Stimulated activated CD4-positive, alpha-beta T cell treated with anti-CD3 and anti-CD28 coated beads, Interleukin-1b, Interleukin-23, amount 100 ng/mL, for 24 hours (primary cell): ENCODE measurements at places on chromosomes 2 and 18.

DNA sequence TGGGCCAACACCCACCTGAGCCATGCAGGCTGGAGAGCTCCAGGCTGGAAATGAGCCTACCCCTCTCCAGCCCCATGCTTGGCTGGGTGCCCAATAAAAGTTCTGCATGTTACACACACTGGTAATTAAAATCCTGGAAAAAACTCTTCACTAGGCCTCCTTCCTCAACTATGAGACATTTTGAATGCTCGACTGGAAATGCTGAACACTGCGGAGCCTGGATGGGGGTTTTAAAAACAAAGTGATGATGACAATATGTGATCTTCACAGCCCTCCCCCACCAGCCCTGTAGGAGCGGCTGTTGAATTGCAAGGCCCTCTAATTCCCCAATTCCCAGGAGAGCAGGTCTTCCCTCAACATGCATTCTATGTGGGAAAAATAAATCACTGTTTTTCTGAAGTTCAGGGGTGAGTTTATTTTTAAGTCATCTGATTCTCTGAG is 179.2 kb downstream of the TTC32 start:
- DNase-seq: no peak

- no peak for DNase-seq
These were observed 3.5 kb upstream of the TUBB6 start for GRCh38 chr18:12304351-12305210.

GRCh38 chr2:174015428-174015827 is 50.3 kb upstream of the SP3 start:
- DNase-seq: no peak

DNA sequence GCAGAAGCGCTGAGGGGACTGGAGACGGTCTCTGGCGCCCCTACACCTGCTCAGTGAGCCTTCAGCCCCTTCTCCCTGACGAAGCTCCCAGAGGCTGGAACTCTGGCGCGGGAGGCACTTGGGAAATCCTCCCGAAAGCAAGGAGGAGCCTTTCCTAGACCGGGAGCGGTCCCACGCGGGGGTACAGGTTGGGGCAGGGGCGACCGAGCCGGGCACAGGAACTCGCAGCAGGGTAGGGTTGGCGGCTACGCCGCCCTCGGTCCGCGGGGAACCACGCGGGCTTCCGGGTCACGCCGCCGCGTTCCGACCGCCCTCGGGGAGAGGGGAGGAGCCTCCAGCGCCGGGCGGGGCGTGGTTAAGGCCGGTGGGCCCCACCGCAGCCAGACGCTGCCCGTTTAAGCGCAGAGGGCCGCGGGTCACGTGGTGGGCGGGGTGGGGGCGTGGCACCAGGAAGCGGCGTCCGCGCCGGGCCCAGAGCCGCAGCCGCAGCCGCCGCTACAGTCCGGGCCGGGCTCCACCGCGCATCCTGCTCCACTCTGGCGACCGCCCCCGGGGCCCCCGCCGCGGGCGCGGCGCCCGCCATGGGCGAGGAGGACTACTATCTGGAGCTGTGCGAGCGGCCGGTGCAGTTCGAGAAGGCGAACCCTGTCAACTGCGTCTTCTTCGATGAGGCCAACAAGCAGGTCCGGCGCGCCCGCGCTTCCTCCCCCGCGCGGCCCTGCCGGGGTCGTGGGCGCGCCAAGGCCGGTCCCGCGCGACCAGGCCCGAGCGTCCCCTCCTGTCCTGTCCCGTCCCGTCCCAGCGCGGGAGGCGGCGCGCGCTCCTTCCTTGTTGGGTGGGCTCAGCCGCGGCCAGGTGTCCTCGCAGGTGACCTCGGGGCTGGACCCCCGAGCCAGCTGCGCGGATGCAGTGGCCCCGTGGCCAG is at the start of gene RMC1:
Gene RMC1 (plus strand): TSS at position 474 of the 925 bp plus-strand sequence. CDS start 108 bp downstream, at position 582.
- DNase-seq: peak; percentile 97

- no peak for DNase-seq
These were observed 107.3 kb upstream of the RASGRP3 start for GRCh38 chr2:33369191-33369590.

- no peak for DNase-seq
These were observed 106.6 kb downstream of the MAPK4 start for GRCh38 chr18:50666536-50666935.

DNA sequence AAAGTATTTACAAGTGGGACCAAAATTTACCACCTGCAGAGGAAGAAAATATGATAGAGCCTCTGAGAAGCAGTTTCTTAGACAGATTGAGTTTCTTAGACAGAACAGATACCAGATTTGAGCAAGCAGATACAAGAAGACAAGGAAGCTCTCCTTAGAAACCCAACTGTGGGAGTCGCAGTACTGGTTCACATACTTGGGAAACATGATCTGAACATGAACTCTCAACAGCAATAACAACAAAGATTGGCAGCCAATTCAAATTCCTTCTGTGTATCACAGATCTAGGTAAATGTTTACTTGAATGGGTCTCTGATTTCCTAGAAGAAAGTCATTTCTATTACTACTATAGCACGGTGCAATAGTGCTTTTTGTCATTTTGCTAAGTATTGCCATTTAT is 82.1 kb downstream of the OLA1 start:
- no peak for DNase-seq
